CD4-positive, alpha-beta T cell treated with Interleukin-17A for 4 hours (primary cell): ENCODE measurements at places on chromosomes 11 and 22.

DNA sequence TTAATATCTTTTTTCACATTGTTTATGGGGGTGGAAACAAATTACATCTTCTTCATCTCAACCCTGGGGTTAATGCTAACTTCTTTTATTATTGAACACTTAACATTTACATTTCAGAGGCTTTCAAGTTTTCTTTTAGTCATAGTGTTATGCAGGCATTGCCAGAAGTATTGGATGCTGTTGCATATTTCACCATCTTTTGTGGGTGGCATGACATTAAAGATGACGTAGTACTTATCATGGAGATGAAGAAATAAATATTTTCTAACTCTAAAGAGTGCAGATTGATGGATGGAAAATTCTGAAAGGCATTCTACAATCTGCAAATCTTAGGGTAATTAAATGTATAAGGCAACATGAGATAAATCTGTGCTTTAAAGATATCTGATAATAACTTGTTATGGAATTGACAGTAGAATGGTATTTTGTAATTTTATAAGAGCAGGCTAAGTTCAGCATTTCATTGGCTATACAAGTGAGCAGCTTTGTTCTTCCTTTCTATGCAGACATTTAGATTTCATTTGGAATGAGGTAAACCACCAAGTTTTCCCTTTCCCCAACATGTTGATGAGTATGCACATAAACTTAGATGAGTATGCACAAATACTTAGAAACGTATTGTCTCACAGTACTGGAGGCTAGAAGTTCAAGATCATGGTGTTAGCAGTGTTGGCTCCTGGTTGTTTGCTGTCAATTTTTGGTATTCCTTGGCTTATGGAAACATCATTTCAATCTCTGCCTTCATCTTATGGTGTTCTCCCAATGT lies 924.4 kb downstream of the METTL15 start:
- no peak for DNase-seq

GRCh38 chr11:121482231-121483129 lies 29.7 kb upstream of the SORL1-AS1 start:
- peak; percentile 79 for DNase-seq

- DNase-seq: no peak
Observed at GRCh38 chr11:115500547-115501501, 3.4 kb downstream of the CADM1 start.

DNA sequence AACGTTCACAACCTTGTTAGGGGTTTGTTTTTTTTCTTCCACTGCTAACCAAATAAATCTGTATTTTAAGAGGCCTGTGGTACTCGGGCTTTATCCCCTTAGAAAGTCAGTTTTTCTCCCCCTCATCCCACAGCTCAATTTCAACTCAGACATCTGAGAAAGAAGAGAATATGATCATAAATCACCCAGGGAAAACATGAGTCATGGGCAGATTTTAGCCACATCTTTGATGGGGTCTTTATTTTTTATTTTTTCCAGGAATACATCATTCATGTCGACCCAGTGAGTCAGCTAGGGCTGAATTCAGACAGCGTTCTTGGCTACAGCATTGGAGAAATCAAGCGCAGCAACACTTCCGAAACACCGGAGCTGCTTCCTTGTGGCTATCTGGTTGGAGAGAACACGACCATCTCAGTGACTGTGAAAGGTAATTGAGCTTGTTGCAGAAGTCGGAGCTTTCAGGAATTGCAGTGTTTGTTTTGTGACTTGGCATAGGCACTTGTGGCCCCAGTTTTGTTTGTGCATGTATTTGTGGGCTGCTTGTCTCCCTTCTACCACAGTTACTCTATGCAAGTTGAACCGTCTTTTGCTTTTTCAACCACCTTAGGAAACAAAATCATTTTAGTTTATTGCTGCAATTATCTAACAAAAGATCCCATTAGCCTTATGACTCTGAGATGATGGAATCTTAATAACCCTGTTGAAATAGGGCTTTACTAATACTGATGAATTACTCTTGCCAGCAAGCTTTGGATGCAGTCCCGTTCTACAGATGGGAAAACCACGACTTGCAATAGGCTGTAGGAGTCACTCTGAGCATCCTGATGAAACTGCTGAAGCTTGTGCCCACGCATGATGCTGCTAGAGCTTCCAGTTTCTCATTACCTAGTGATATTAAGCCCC lies 62.7 kb downstream of the DBX1 start:
- DNase-seq: no peak

- DNase-seq: no peak
Observed at GRCh38 chr11:103812680-103813079, 223.8 kb upstream of the DDI1 start.

- no peak for DNase-seq
Observed at GRCh38 chr22:48146426-48146825, 1384.0 kb downstream of the TBC1D22A start.
